ENCODE measurements at places on chromosomes 1 and 21. TPM values are rescaled to one million over a fixed set of nuclear protein-coding genes. Genes with fewer than 3 reads are reported as not detected.
A peak's percentile ranks its signal among the peaks of the same experiment; 100 is the strongest.

SPRR2G gene
- not detected for total RNA-seq

CCDC27 gene
- total RNA-seq: not detected

CELA2A gene
- total RNA-seq: 0.74 TPM

CAMK2N1 gene
- total RNA-seq: 13.6 TPM

TIAM1 gene
- 10.4 TPM for total RNA-seq

AMPD1 gene
- not detected for total RNA-seq

KCNE2 gene
- total RNA-seq: not detected

AGBL4 gene
- 0.26 TPM for total RNA-seq

CENPF gene
- 0.51 TPM for total RNA-seq

MIER1 gene
- total RNA-seq: 33.3 TPM

SLAMF6 gene
- 1.2 TPM for total RNA-seq

BRDT gene
- not detected for total RNA-seq

- peak; percentile 80 for DNase-seq
Measured at GRCh38 chr21:46254208-46254975, 25.8 kb upstream of the LSS start.

- DNase-seq: no peak
Measured at GRCh38 chr1:199545780-199546179, 481.7 kb upstream of the NR5A2 start.

- no peak for DNase-seq
Measured at GRCh38 chr1:196660272-196660671, 8.4 kb downstream of the CFH start.

- DNase-seq: peak; percentile 91
Measured at GRCh38 chr1:12539705-12540579, 78.1 kb downstream of the DHRS3 start.

- DNase-seq: no peak
Measured at GRCh38 chr1:174998569-174999215, 1.1 kb upstream of the CACYBP start.

DNA sequence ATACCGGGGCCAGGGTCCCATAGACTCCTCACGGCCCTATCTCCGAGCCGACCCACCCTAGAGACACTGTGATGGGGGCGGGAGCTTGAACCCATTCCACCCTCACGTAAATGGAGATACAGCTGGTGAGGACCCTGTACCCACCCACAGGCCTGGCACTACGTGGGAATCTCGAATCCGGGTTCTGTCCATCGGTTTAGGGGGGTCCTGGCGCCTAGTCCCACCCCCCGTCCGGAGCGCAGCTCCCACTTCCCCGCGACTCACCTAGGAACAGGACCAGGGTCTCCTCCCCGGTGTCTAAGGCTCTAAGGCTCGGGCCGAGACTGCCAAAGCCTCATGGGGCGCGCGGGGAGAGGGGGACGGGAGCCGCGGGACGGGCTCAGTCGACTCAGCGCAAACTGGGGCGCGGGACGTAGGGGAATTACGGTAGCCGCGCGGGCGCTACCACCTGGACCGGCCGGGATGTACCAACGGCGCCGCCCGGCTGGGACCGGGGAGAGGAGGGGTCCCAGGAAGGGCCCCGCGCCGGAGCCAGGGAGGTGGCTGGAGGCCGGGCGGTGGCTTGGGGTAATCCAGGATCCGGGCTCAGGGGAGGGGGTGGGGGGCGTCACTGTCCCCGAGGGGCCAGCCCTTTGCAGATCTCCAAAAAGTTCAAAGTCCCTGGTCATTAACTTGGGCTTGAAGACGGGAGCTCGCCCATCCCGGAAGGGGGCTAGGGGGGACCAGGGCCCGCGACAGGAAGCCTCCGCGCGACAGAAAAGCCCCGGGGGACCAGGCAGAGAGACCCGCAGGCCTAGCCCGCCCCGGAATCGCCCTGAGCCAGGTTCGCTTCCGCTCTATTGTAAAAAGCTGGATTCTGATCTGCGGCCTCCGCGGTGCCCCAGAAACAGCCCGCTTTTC lies 1.0 kb downstream of the PLEKHG5 start:
- DNase-seq: no peak

- peak; percentile 53 for DNase-seq
Measured at GRCh38 chr1:212959266-212960220, 9.2 kb downstream of the VASH2 start.

DNA sequence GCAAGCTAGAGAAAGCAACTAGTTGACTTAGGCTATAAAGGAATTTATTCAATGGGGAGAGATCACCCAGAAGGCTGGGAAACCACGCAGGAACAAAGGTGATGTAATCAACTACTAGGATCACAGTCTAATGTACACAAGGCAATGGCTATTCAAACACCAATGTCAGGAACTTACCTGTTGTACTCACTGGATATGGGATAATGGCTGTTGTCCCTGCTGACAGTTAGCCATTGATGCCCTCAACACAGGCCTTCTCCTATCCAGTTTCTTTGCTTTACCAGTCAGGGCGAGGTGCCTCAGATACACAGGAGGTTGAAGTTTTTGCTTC lies 32.3 kb downstream of the C21orf91 start:
- DNase-seq: no peak

- peak; percentile 18 for DNase-seq
Measured at GRCh38 chr1:33984906-33985565, 121.2 kb downstream of the HMGB4 start.

GRCh38 chr1:210700511-210700910 lies 371.8 kb downstream of the HHAT start:
- DNase-seq: no peak

DNA sequence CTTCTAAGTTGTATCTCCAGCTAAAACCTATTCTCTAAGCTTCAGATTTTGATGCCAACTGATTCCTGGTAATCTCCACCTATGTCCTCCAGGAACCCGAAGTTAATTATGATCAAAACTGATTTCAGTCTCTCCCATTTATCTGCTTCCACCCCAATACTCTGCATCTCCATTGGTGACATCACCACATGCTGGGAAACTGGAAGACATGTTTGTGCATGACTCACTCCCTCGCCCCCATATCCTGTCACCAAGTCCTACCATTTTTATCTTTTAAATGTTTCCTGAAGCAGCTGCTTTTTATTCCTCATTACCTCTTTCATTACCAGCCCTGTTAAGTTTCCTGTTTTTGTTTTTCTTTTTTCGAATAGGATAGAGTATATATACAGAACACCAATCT lies 228.5 kb downstream of the LRRC40 start:
- no peak for DNase-seq

- no peak for DNase-seq
Measured at GRCh38 chr1:33282791-33283190, 26.5 kb downstream of the ZNF362 start.

GRCh38 chr1:37017720-37018119 lies 16.6 kb downstream of the GRIK3 start:
- no peak for DNase-seq

- no peak for DNase-seq
Measured at GRCh38 chr21:42419845-42420244, 16.1 kb downstream of the UBASH3A start.

GRCh38 chr1:107544285-107544684 lies 403.4 kb downstream of the NTNG1 start:
- DNase-seq: no peak

DNA sequence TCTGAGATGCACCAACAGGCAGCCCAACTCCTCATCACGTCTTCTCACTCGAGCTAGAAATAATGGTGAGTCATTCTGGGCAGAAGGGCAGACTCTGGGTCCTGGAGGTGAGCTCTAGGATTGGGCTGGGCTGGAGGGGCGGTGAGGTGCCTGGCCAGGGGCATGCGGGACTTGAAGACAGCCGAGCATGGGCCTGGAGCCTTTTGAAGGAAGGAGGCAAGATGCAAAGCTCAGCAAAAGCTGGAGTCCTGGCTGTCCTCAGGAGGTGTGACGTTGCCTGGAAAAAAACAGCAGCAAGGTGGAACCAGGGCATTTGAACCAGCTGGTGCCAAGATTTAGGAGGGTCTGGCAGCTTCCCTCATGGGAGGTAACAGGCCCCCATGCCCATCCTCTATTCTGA lies 712 bp downstream of the KCNA2 start:
- DNase-seq: peak; percentile 65

GRCh38 chr1:53678938-53679825 lies 59.8 kb downstream of the GLIS1 start:
- DNase-seq: no peak

- DNase-seq: no peak
Measured at GRCh38 chr1:119935373-119935772, 39.1 kb upstream of the ADAM30 start.

DNA sequence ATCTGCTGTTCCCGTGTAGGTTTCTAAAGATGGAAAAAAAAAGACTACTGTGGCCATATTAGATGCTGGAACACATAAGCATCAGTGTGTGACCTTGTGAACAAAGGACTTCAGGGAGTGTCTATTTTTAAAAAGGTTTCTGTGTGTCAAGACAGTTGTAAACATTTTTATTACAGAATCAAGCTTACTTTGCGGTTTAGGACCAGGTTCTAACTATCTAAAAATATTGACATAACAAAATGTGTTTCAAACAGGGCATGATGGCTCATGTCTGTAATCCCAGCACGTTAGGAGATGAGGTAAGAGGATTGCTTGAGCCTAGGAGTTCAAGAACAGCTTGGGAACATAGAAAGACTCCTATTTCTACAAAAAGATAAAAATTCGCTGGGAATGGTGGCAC lies 7.1 kb upstream of the DDI2 start:
- DNase-seq: no peak

- no peak for DNase-seq
Measured at GRCh38 chr1:61156576-61157467, 74.5 kb downstream of the NFIA start.

DNA sequence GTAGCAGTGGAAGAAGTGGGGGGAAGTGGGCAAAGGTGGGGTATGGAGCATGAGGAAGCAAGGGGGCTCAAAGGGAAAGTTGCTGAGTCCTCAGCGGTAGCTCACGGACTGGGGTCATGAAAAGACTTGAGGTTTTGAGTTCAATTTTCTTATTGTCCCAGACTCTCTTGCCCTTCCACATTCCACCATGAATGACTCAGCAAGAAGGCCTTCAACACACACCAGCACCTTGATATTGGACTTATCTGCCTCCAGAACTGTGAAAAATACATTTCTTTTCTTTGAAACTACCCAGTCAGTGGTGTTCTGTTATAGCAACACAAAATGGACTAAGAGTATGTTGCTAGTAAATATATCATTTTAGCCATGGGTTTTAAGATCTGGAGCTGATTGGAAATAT lies 17.3 kb upstream of the RHBDL2 start:
- DNase-seq: no peak

DNA sequence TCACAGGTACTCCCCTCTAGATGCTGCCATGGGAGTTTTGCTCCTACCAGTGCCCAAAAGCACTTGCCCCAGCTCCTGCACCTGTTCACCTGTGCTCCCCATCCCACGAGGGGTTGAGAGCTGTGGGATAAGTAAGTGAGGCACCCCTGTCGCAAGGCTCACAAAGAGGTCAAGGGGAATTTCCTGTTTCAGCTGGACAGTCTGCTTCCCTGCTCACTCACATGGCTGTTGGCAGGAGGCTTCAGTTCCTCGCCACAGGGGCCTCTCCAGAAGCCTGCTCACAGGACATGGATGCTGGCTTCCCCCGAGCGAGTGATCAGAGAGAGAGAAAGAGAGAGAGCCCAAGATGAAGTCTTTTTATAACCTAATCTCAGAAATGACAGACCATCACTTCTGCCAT lies 8.7 kb upstream of the NCMAP start:
- DNase-seq: no peak

- DNase-seq: no peak
Measured at GRCh38 chr1:202084791-202085681, 37.7 kb upstream of the GPR37L1 start.

DNA sequence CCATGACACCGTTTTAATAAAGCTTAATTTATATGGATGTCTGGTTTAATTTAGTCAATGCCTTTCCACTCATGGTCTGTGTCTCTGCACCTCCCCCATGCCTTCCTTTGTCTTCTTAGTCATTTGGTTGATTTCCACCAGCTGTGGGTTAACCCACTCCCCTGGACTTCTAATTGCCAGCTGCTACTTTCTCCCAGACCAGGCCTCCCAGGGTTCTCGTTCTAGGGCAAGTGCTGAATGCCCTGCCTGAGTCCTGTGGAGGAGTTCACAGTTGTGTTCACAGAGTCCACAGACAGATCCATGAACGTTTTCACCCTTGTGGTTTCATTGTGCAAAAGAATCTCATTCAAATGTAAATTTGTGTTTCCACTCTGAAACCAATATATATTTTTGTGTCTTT lies 243.4 kb downstream of the NUF2 start:
- DNase-seq: no peak

- no peak for DNase-seq
Measured at GRCh38 chr1:244789731-244790130, 45.7 kb upstream of the COX20 start.

- DNase-seq: no peak
Measured at GRCh38 chr1:6424619-6425593, at the start of gene ESPN. TSS of gene ESPN (plus strand) at chr1:6424776. CDS start at chr1:6424956, 180 bp downstream.

DNA sequence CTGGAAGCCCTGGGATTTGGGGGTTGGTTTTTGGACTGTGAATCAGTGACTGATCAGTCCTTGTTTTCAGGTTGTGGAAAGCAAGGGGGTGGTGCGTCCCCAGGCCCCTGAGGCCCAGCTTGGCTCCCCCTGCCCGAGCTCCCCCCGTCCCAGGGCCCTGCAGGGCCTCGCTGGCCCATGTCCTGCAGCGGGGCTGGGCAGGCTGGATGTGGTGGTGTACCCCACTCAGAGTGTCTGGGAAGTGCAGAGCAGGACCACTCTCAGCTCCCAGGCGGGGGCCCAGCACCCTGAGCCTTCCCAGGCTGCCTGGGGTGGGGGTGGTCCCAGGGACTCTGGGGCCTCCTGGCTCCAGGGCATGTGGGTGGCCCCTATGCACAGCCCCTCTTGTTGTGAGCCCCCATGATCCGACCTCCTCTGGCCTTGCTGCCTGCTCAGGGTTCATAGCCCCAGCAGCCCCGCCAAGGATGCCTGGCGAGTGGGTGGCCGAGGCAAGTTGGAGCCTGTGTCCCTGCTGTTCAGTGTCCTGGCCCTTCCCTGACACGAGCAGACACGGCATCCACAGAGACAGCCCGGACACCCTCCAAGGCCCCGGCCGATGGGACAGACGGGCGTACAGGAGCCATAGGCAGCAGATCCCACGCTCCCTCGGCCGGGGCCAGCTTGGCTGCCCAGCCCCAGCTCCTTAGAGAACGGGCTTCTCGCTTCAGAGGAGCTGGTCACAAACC lies 37.9 kb downstream of the SLX9 start:
- DNase-seq: no peak

DNA sequence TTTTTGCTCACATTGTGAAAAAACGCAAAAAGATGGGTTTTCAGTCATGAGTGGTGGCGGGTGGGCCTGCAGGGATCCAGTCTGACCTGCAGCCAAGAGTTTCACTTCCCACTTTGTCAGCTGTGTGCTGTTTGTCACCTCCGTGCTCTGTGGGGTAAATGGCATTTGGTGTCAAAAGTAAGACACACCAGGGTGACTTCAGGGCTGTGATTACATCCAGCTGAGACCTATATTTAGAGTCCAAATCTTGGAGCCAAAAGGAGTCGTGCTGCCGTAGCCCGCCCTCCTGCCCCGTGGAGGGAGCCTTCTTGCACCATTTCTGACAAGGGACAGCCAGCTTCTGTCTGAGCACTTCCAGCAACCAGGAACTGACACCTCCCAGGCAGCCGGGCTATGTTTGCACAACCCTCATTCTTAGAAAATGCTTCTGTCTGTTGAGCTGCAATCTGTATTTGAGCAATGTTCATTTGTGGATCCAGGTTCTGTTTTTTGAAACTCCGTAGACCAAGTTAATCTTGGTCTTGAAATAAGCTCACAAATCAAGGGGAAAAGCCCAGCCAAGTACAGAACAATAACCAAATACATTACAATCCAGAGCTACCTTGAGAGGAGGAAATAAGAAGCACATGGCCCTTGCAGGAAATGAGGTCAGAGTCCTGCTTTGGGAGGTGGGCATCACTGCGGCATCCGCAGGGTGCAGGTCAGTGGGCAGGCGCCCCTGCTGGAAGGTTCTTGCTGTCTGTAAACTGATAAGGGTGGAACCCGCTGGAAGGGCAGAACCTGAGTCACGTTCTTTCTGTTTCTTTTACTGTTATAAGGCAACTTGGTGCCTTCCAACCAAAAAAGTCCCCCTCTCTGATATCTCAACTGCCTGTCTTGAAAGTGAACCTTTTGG lies 14.4 kb downstream of the ABCG1 start:
- DNase-seq: no peak
